ENCODE measurements at places on chromosomes 12 and 14.

DNA sequence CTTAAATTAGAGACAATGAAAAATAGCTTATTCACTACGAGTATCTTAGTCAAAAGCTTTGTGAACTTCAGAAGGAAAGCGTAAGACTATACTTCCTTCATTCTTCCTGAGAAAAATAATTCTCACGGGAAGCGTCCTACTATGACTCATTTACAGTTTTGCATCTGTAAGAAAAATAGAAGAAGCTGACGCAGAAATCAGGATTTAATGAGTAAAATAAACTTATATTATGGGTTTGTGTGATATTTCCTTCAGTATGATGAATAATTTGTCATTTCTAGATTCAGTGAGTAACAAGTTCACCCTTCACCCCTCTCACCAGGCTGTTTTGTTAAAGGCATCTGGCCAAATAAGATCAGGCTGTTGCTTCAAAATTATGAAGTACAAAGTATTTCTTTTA is 17.8 kb upstream of the PDE3A start:
- no peak for DNase-seq

GRCh38 chr12:108696111-108696995 is 35.0 kb downstream of the CORO1C start:
- peak; percentile 96 for DNase-seq

DNA sequence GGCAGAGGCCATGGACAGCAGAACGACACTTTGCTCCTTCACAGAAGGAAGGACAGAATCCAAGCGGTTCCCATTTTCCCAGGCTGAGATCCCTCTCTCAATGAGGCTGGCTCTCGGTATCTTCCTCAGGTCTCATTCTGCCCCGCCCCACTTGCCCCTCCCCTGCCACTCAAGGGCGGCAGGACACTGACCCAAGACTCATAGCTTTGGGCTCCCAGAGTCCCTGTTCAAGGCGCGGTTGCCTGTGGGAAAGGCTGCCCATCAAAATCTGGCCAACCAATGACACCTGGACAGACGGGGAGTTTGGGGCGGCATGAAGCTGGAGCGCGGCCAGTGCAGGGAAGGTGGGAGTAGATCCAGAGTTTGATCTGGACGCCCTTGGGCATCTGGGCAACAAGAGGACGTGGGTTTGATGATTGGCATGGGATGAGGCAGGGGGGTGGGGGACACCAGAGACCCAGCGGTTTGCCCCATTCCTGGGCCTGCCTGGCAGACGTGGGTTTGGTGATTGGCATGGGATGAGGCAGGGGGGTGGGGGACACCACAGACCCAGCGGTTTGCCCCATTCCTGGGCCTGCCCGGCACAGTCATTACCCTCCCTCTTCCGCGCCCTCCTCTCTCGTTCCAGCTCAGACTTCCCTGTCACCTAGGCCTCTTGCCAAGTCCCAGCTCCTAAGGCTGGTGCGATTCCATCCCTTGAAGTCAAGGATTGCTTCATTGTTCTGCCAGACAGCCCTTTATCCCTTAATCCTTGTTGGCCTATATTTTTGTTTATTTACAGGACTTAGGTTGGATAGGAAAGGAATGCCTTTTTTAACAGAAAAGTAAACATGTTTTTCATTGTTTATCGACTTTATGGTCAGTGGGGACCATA is 92.1 kb downstream of the NINJ2 start:
- peak; percentile 79 for DNase-seq

DNA sequence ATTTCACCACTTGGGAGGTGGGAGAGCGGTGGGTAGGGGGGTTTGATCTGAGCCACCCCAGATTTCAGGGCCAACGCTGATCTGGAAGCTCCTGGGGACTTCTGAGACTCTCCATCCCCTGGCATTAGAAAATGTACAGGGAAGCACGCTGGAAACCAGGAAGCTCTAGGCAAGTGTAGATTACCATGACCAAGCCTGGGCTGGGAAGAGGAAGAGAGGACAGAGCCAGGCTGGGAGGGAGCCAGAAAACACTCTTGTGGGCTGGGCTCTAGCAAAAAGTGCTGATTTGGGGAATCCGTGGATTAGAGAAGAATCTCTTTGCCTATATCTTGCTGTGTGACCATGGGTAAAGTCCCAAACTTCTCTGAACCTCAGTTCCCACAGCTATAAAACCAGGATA is 236.7 kb downstream of the BCL11B start:
- DNase-seq, result no peak

- no peak for DNase-seq
Measured at GRCh38 chr12:14879222-14879933, 6.3 kb downstream of the MGP start.

- DNase-seq, result no peak
Measured at GRCh38 chr12:41485203-41485602, 297.1 kb downstream of the PDZRN4 start.

GRCh38 chr14:33404964-33405574 is 466.4 kb downstream of the NPAS3 start:
- no peak for DNase-seq

DNA sequence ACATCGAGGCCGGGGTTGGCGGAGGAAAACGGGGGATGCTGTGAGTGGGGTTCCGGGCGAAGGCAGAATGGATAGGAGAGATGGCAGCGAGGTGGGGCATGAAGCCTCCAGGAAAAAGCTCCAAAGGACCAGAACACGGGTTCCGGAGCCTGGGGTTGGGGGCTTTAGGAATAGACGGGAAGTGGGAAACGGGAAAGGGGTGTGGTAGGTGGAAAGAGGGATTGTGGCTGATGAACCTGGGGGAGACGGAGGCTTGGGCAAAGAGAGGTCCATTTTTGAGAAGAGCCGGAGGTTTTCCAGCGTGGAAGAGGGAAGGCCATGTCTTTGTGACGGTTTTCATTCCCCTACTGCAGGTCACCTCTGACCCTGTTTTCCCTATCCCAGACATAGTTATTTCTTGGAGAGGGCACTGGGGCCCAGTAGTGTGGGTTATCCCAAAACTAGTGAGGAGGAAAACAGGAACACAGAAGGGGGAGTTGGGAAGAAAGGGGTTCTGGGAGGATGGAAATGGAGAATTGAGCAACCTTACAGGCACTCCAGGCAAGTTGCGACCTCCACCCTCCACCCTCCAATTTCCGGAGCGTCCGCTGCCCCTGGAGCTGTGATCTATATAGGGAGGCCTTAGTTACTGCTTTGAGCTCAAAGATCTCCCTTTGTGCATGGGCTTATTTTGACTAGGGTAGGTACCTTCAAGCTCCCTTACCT is 1.1 kb downstream of the ATN1 start:
- no peak for DNase-seq

- no peak for DNase-seq
Measured at GRCh38 chr12:53034459-53034858, 15.4 kb upstream of the TNS2 start.
